ENCODE measurements at places on chromosomes 5 and 9.

DNA sequence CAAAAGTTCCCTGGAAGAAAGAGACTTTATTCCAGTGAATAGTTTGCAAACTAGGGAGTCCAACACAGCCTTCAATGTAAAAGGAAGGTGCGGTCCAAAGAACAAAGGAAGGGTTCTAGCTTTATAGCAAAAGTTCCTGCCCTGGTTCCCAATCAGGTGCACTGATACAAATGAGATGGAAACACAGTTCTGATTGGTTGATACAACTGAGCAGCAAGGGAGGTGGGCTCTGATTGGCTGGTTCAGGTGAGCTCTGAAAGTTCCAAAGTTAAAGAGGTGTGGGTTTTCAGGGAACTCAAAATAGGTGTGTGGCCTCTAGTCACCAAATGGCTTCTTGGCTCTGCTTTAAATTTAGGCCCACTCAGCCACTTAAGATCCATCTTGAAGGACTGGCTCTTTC lies 43.1 kb downstream of the P4HA2 start:
- no peak for DNase-seq

- DNase-seq: no peak
Measured at GRCh38 chr9:22108581-22109370, 99.7 kb upstream of the CDKN2B start.

GRCh38 chr9:14433351-14434157 lies 119.6 kb upstream of the NFIB start:
- DNase-seq: no peak

GRCh38 chr5:36606428-36607113 lies at the start of gene SLC1A3:
SLC1A3 (plus strand) TSS chr5:36606606; CDS start chr5:36608424, 1,818 bp downstream.
- DNase-seq: no peak

DNA sequence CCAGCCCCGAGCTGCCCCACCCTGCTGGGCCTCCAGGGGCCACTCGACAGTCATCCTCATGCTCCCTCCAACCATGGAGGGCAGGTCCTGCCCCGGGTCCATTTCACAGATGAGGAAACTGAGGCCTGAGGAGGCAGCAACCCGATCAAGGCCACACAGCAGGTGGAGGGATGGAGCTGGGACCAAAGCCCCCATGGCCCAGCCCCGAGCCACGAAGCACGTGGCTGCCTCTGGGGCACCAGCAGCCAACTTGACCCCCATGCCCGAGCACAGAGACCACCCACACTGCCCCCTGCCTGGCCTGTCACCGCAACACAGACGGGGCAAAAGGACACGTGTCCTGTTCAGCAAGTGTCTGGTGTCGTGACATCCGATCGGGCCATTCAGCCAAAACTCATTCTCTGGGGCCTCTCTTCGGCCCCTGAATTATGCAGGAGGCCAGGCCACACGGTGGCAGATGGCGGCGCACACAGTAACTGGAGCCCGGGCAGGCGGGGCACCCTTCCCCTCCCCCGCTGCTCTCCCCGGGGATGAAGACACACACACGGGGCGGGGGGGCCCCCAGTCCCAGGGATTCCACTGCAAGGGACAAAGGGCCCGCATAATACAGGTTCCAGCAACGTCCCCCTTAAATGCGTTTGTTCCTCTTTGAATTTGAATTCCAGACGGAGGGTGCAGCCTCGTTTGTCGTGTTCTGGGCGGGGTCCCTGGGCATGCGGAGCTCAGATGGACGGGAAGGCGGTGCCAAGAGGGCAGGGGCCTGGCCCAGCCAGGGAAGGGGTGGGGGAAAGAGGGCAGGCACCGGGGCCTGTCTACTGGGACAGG lies 29.4 kb upstream of the TMEM250 start:
- DNase-seq: no peak

DNA sequence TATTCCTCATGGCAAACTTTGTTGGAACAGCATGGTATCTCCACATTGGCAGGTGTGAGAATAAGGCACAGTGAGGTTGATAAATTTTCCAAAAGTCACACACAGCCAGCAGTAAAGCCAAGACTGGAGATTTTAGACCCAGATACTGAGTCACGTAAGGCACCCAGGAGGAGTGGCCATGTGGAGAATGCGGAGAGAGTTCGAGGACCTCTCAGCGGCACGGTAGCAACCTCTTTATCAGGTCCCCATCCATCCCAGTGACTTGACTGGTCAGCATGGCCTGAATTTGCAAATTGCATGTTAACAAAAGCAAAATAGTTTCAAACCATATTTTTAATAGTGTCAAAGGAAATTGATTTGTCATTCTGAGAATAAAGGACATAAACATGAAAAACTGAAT lies 183.4 kb downstream of the DOCK8 start:
- no peak for DNase-seq

DNA sequence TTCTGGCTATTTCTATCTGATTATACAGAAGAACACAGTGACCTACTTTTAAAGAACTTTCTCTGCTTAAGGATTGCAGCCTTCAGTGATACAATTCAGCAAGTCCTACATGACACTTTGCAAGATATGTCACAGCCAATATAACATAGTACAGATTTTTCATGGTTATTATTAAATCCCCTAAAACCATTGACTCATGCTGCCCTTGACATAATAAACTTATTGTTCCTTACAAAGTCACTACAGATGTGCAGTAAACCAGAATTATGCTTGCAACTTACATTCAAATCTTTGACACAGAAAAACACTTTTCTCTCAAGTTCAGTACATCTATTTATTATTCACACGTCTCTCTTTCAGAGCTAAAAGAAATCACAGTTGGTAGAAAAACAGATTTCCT lies 1136.3 kb upstream of the ACO1 start:
- no peak for DNase-seq

- DNase-seq: no peak
Measured at GRCh38 chr9:79709743-79710674, 138.2 kb downstream of the TLE4 start.
